EH (cell line): ENCODE measurements at places on chromosomes 5 and 9.
A peak's percentile ranks its signal among the peaks of the same experiment; 100 is the strongest.

GRCh38 chr5:10339958-10340357, 13.5 kb upstream of the MARCHF6 start:
- DNase-seq: no peak

DNA sequence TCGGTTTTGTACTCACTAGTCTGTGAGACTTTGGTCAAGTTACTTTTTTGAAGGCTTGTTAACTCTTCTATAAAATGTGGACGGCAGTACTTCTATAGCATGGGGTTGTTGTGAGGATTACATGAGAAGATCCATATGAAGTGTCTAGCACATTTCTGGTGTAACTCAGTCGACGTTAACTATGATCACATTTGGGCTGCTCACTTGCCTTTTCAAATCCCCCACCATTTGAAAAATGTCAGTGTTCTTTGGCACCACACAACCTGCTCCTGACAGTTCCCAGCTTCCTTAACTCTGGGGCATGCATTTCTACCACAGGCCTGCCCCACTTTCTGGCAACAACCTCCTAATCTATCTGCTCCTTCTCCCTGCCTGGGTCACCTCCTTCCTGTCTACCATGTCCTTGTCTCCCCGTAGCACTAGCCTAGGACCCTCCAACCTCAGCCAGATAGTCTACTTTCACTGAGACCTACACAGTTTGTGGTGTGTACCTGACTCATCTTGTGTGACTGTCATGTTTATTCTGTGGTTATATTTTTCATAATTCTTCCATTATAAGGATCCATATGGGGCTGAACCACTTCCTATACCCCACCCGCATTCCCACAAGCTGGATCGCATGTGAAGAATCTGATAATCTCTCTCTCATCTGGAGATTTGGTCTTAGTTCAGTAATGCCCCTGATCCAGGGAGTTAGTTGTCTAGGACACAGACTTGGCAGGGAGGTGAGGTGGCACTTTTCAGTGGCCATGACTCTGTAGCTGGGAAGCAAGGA, 30.2 kb upstream of the BASP1 start:
- DNase-seq: peak; percentile 71

DNA sequence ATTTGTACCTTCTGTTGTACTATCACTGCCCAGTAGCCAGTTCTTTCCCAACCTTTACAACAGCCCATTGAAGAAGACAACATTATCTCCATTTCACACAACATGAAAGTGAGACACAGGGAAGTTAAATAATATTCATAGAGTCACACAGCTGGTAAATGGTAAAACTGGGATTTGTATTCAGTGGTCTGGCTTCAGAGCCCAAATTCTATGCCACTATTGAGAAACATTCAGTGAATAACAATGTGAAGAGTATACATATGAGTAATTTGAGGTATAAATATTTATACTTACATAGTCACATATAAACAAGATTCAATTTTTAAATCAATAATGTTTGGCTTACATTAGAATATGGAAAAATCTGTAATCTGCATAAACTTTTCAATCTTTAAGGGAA, 13.8 kb downstream of the SMIM15 start:
- no peak for DNase-seq

- peak; percentile 52 for DNase-seq
Measured at GRCh38 chr9:83220730-83221129, 157.8 kb upstream of the RASEF start.

GRCh38 chr9:133786907-133787753, 49.0 kb upstream of the SARDH start:
- no peak for DNase-seq

- no peak for DNase-seq
Measured at GRCh38 chr5:116759860-116760640, 185.4 kb upstream of the SEMA6A start.

- DNase-seq: no peak
Measured at GRCh38 chr5:181081989-181082388, 41.9 kb downstream of the BTNL9 start.

- DNase-seq: no peak
Measured at GRCh38 chr5:133957591-133957990, 10.8 kb downstream of the C5orf15 start.

- DNase-seq: no peak
Measured at GRCh38 chr9:2904242-2904930, 60.5 kb upstream of the PUM3 start.

GRCh38 chr9:19255112-19255511, 24.6 kb downstream of the DENND4C start:
- no peak for DNase-seq

GRCh38 chr9:69812068-69813000, 8.3 kb upstream of the CFAP95 start:
- DNase-seq: no peak

DNA sequence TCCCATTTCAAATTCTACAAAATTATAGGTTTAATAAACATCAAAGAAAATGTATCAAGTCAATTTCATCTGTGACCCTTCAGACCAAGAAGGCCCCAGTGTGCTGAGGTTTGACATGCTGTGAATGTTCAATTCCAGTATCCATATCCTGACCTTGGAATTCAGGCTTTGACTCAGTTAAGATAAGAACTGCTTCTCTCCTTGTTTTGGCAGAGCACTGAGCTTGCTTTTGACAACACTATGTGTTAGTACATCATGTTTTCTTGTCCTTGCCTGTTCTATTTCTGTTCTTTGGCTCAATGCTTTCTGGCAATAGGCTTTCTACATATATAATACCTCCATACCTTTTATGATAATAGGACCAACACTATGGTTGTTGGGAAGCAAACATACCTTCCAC, 105.6 kb downstream of the PLCXD3 start:
- no peak for DNase-seq

GRCh38 chr5:135587721-135588663, 9.2 kb upstream of the CXCL14 start:
- no peak for DNase-seq

GRCh38 chr5:108983461-108984092, 235.9 kb downstream of the FER start:
- peak; percentile 48 for DNase-seq

DNA sequence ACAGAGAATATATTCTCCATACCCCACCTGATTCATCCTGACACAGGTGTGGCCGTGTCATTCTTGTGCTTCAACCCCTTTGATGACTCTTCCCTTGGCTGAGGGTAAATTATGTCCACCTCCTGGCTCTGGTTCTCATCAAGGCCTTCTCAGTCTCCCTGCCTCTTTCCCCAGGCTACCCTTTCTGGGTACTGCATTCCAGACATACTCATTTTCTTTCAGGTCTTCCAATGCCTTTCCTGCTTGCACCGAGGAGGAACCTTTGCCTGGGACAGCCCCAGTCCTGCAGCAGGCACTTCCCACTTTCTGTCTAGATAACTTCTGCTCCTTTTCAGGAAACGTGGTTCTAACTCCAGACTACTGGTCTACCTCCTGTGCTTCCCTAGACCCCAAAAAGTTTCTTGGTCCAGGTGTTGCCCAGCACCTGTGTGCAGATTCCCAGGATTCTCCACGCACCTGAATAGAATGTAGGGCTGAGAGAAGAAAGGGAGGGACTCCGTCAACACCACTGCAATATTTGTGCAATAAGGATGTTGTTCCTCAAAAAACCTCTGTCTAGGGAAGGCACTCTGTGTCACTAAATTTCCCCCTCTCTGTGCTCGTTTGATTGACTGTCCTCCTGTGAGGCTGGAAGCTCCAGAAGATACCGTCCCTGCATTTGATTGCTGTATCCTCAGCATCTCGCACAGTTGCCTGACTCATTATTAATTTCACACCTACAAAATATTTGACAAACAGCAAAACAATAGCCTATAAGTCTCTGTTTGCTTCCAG, 255.4 kb upstream of the NFIL3 start:
- DNase-seq: no peak

DNA sequence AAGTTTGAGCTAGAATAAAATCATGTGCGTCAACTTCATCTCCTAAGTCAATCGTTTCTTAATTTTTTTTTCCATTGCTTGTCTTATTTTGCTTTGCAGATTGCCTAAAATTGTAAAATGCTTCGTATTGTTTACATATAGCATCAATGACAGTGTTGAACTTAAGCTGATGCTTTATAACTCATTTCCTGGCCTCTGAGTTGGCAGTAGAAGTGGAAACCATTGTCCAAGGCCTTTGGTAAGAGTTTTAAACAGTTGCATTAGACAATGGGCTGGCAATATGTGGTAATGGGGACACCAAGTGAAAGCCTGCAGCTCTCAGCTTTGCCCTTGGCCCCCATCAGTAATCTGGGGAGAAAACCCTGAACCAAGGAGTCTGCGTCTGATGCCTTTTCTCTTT, 154.8 kb upstream of the GAS1 start:
- no peak for DNase-seq

GRCh38 chr5:126450346-126450745, 27.1 kb downstream of the GRAMD2B start:
- no peak for DNase-seq

GRCh38 chr5:99019812-99020697, 91.2 kb upstream of the CHD1 start:
- DNase-seq: peak; percentile 92

DNA sequence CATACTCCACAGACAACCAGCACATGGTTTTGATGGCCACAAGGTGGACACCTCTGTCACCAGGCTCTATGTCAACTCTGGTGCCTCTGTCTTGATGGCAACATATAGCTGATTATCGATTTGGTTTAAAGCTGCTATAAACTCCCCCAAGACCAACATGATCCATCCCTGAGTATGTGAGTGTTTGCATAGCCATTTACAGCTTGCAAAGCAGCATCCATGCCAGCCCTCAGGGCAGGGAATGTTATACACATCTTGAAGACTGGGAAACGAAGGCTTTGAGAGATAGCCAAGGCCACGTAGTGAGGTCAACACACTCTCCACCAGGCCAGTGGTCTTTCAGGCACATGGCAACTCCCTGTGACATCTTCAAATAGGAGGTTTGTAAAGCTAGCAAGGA, 40.3 kb upstream of the BRINP1 start:
- DNase-seq: no peak

GRCh38 chr5:76404223-76405211, 1.4 kb downstream of the IQGAP2 start:
- DNase-seq: no peak

GRCh38 chr5:77924081-77924480, 147.9 kb upstream of the TBCA start:
- peak; percentile 24 for DNase-seq

GRCh38 chr5:1246711-1247431, 21.7 kb downstream of the SLC6A18 start:
- peak; percentile 13 for DNase-seq

DNA sequence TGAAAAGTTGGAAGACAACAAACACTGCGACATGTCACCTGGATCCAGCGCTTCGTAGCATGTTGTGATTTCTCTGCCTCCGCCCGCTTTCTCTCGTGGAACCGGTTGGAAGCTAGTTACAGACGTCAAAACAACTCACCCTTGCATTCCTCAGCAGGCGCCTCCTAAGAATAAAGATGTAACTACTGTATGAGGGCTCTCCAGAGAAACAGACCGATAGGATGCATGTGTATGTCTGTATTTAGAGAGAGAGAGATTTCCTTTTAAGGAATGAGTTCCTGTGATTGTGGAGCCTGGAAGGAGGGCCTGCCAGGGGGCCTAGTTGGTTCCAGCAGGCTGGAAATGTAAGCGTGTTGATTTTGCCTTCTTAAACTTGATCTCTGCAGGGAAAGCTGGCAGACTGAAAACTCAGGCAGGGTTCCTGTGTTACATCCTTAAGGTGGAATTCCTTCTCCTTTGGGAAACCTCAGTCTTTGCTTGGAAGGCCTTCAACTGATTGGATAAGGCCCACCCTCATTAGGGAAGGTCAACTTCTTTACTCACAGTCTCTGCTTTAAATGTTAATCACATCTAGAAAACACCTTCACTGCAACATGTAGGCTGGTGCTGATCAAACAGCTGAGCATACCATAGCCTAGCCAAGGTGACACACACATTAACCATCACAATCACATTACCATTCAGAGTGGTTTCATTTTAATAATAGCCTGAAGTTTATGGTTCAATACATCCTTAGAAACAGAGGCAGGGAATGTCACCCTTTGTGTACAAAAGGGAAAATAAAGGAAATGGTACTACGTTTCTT, 163.8 kb downstream of the SYK start:
- peak; percentile 5 for DNase-seq

- DNase-seq: no peak
Measured at GRCh38 chr5:135210286-135211055, 176.4 kb upstream of the PITX1 start.

DNA sequence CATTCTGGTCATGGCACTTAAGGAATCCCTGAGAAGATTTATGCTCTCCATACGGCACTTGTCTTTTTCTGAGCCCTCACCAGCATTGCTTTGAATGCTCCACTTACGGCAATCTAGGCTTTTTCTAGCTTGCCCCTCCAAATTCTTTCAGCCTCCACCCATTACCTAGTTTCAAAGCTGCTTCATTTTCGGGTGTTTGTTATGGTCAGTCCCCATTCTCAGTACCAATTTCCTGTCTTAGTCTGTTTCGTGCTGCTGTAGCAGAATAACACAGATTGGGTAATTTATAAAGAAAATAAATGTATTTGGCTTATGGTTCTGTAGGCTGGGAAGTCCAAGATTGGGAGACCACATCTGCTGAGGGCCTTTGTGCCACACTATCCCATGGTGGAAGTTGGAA, 42.0 kb downstream of the ARHGEF28 start:
- no peak for DNase-seq

GRCh38 chr9:36934478-36935065, 99.5 kb downstream of the PAX5 start:
- DNase-seq: no peak

- DNase-seq: no peak
Measured at GRCh38 chr9:125999504-125999881, 252.3 kb downstream of the PBX3 start.

- DNase-seq: peak; percentile 82
Measured at GRCh38 chr5:132466433-132467286, 23.9 kb downstream of the IRF1 start.

- no peak for DNase-seq
Measured at GRCh38 chr5:67732471-67732870, 483.1 kb upstream of the PIK3R1 start.
